ENCODE measurements at places on chromosomes 1 and 21.

GRCh38 chr1:118300808-118301207 lies 115.8 kb upstream of the SPAG17 start:
- DNase-seq = no peak

DNA sequence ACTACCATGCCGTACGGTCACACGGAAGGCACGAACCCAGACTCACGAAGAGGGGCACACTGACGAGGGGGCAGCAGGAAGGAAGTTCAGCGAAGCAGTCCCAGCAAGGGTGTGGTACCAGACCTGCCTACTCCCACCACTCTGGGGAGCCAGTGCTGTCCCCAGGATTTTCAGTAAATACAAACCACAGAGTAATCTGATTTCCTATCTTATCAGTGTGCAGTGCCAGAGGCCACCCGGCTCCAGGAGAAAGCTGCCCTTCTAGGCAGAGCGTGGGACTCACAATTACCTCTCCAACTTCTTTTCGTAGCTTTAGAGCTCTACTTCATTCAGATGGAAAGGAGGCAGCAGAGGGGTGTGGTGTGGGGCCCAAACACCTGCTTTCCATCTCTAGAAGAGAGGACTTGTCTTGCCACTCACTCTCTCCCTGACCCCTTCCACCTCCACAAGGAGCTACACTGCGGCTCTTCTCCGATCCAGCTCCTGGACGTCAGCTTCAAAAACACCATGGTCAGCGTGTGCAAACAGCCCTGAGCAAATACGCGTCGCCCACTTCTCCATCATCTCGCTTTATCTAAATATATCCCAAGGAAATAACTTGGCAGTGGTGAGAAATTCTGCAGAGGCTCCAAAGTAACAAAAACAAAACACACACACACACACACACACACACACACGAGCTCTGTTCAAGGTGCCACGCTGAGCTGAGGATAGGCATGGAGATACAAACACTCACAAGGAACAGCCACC lies 98.5 kb downstream of the MRPL37 start:
- DNase-seq = peak; percentile 48

GRCh38 chr21:38367646-38368045 lies 110.9 kb downstream of the KCNJ15 start:
- DNase-seq = no peak

DNA sequence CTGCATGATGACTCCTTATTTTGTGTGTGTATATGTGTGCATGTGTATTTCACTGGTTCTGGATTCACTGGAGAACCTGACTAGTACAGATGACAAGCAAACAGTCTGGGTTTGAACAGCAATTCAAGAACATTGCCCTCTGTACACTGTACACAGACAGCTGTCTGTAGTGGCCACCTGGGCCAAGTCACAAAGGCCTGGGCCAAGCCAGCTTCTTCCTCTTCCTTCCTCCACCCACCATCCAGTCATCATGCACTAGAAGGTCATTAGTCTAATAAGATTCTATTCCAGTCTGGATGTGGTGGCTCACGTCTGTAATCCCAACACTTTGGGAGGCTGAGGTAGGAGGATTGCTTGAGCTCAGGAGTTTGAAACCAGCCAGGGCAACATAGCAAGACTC lies 155.9 kb downstream of the ELAVL4 start:
- DNase-seq = no peak

DNA sequence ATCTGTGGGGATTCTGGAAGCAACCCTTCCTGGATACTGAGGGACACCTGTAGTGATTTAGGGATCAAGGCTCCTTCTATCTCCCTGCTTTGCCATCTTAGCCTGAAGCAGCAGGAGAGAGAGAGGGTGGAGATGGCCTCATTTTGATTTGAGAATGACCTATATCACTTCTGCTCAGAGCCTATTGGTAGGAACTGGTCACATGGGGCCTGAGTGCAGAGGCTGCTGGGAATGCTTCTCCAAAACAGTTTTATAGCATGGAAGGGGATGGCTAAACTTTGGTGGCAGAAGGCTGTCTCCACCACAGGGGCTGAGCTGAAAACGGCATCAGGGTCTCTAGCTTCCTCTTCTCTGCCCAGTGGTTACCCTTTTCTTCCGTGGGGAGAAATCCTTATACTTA lies 105.8 kb downstream of the TBX19 start:
- no peak for DNase-seq

GRCh38 chr1:200243042-200243437 lies 166.8 kb downstream of the ZNF281 start:
- DNase-seq = peak; percentile 57

DNA sequence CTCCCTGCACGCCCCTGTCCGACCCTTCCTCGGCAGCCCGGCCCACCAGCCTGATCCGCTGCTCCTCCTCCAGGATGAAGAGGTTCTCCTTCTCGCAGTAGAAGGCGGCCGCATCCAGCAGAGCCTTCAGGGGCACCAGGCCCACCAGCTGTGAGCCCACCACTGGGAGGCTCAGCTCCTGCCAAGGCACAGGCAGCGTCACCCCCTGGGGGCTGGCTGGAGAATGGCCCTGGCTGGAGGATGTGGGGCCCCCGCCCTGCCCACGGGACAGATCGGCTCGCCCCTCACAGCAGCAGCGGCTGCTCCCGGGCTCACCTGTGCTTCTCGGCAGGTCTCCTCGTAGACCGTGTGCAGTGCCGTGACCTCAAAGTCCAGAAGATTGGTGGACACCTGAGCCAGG lies 5.3 kb downstream of the FTCD start:
- no peak for DNase-seq

GRCh38 chr1:58768971-58769808 lies 14.7 kb downstream of the JUN start:
- peak; percentile 77 for DNase-seq

- no peak for DNase-seq
Measured at GRCh38 chr1:7418442-7419080, 352.5 kb upstream of the VAMP3 start.

DNA sequence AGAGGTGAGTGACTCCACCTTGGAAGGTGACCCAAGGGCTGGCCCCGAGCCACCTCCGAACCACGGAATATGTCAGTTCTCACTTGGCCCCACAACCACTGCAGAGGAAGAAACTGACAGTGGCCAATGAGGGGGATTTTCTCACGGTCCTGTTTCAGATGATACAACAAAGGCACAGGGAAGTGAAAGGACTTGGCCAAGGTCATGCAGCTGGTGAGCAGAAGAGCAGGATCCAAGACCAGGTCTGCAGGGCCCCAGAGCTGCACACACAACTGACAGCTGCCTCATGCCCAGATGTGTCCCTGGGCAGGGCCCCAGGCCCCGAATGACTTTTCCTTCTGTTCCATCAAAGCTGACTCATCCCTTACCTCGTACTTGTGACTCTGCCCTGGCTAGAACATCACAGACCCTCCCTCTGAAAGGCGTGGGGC lies 25.8 kb upstream of the EVA1B start:
- no peak for DNase-seq

DNA sequence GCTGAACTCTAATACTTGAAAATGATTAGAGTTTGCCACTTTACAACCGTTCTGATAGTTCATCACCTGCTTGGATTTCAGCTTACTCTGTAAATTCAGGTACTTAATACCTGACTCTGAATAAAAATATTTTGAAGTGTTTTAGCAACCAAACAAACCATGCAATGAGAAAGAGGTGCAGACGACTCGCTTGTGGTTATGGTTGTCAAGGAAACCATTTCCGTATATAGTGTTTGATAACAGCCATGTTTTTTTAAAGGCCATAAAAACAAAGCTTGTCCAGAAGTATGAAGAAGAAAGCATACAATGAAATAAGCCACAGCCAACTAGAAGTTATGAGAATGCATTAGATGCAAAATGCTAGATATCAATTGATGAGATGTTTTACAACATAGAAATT lies 167.2 kb upstream of the HMCN1 start:
- no peak for DNase-seq

DNA sequence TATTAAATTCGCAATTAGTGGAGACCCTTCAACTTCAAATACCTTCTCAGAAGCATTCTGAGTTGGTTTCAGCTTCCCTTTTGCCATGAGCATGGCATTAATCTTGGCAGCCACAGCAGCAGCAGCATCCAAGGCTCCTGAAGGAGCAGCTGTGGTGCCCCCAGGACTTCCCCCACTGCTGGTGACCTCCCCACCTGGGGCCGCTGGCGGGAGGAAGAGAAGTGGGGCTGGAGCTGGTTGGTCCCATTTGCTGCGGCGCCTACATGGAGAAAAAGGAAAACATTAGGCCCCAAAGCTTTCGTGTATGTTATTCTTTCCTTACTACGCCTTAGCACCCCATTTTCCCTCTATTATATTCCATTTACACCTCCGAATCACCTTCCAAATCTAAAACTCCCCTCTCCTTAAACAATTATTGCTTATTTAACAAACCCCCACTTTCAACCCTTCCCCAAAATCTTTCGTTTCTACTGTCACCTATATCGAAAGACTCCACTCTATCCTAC lies 569 bp downstream of the KHDC4 start:
- DNase-seq = no peak

DNA sequence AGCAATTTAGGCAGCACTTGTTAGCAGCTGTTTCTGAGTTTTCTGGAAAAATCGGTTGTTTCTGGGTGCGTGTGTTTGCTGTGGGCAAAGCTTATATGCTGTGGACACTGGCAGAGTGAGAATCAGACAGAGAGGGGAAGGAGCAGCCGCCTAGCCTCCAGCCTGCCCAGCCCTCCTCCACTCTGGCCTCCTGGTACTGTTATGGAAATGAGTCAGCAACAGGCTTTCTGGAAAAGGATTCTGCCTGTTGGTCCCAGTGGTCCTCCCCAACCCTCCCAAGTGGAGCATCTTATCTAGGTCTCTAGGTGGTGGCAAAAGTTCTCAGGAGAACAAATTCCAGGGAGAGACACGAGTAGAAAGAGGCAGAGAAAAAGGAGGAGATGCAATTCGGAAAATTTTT lies 42.2 kb upstream of the GOLT1A start:
- no peak for DNase-seq

GRCh38 chr1:198287916-198288315 lies 131.1 kb downstream of the NEK7 start:
- DNase-seq = no peak
